ENCODE measurements at places on chromosomes 7 and 10.

DNA sequence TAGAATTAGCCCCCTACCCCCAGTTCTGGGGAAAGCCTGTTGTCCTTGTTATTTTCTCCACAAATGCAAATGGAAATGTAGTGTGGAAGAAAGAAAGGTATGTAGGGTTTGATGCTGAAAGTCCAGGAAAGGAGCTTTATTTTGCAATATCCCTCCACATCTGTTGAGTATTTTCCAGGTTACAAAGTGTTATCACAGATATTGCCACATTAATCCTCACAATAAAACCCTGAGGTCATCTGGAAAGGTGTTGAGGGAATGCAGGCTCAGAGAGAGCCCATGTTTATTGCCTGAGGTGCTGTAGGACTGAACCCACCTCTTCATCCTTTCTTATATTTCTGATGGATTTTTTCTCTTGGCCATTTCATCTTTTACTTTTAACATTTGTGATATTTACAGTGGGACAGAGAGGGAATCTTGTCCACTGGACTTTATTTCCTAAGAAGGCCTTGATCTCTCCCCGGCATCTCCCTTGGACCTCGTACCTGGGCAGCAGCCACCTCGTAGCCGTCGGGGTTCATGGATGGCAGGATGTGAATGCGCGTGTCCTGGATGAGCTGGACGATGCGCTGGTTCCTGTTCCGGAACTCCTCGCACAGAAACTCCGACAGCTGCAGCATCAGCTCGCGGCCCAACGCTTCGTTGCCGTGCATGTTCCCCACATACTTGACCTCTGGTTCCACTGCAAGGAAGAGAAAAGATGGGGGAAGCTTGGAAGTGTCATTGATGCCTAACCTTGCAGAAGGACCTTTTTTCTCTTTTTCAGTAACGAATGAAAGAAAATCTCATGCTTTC, 6.0 kb downstream of the CPN1 start:
- DNase-seq = no peak

DNA sequence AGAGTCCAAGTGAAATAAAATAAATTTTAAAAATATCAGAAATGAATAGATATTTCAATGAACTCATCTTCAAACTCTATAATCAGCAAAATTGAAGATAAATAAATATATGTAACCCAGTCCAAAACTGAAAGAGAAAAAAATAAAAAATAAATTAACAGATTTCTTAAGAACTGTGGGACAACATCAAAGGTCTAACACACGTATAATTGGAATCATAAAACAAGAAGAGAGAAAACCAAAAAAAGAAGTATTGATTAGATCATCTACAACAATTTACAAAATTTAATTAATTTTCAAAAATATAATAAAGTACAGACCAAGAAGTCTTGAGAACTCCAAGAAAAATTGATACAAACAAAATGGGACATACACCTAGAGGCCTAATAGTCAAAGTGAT, 625.8 kb upstream of the SORCS1 start:
- DNase-seq = no peak

GRCh38 chr10:44971935-44972757, 6.5 kb downstream of the DEPP1 start:
- DNase-seq = no peak

DNA sequence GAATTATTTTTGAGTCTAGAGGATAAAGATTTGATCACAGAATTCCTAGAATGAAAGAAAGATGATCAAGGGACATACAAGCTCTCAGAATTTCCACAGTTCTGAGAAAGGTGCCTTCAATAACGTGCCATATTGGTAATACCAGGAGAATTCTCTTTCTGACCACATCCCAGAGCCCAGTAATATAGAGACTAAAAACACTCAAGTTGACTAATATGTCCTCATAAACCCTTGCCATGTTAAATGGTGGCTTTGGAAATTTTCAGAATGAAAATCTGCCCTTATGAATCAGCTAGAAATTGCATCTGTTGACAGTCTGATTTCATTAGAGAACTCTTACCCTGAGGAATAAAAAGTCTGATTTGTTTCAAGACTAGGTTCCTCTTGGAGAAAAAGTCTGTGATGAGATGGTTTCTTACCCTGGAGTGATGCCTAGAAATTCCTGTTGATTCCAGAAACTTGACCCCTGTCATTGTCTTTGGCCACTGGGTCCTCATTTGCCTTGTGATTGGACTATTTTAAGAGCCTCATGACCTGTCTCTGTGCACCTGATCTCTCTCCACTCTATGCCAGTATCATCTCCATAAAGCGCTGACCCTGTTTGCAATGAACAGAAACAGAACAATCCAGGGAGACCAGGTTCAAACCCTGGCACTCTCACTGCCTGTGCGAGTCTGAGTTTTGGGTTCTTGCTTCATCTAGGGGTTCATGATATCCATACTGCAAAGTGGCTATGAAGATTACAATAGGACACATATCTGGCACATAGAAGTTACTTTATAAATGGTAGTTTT, 3.3 kb downstream of the IL2RA start:
- DNase-seq = peak; percentile 2

DNA sequence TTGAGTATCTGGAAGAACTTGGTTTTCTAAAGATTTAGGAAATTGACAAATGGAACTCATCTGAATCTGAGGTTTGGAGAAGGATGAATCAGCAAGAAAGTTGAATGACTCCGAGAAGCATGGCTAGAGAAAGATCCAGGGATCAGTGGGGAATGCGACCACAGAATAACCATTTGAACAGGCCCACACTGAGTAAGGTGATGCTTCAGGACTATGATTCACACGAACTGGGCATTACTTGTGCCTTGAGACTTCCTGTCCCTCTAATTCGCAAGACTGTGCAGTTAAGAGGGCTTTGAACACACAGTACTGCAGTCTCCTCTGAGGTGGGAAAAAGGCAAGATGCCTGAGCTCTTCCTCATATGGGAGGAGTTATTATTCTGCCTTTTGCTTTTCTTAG, 395.5 kb upstream of the POM121L12 start:
- no peak for DNase-seq

DNA sequence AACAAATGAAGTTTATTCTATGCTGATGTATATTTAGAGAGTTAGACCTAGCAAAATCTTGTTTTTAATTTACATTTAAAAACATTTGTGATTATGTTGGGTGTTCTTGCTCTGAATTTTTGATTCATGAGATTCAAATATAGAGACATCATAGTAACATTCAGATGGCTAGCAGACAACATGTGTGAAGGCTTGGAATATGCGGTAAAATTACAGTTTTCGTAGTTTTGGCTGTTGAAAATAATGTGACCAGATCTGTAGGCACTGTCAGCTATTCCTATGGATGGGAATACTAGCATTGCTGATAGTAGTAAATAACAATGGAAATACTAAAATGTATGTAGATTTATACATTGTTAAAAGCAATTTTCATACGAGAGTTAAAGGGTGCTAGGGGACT, 131.9 kb downstream of the KAT6B start:
- DNase-seq = no peak

DNA sequence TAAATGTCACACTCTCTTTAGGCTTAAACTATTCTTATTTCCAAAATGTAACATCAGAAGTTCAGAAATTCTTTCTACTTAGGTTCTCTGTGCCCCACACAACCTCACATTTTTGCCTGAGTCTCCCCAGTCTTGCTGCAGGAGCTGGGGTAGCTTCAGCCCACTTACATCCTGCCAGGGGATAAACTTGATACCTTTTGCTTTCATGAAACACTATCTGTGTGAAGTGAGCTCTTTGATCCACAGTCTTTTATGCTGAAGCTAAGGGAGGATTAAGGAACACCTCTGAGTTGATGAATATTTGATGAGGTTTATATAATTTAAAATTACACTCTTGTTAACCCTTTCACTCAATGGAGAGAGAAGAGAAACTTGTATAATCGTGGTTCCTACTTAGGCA, 341.0 kb downstream of the AUTS2 start:
- DNase-seq = no peak

DNA sequence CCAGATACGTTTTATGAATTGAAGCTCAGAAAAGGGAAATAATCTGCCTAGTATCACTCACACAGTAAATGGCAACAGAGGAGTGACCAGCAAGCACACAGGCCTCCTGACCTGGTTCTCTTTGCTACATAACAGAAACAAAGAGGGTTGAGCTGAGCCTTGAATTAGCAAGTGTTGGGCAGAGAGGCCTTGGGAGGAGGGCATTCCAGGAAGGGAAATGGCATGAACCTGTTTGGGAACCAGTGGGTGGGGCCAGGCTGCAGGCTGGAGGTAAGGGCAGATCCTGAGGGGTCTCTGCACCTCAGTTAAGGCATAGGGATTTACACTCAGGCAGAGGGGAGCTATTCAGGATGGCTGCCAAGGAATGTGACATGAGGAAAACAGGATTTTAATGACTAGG, 24.8 kb upstream of the CYCS start:
- no peak for DNase-seq

DNA sequence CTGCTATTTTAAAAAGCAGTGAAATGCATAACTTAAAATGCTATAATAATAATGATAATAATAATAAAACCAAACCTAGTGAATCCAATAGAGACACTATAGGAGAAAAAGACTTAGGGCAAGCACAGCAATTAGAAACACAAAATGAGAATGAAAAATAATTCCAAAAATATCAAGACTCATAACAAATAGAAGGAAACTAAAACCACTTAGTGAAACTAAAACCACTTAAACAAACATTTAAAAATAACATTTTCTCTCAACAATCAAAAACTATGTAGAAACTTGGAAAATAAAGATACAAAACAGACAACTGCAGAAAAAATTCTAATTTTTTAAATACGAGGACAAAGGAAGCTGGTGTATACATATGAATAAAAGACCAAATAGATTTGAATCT, 655.2 kb upstream of the NRG3 start:
- no peak for DNase-seq

DNA sequence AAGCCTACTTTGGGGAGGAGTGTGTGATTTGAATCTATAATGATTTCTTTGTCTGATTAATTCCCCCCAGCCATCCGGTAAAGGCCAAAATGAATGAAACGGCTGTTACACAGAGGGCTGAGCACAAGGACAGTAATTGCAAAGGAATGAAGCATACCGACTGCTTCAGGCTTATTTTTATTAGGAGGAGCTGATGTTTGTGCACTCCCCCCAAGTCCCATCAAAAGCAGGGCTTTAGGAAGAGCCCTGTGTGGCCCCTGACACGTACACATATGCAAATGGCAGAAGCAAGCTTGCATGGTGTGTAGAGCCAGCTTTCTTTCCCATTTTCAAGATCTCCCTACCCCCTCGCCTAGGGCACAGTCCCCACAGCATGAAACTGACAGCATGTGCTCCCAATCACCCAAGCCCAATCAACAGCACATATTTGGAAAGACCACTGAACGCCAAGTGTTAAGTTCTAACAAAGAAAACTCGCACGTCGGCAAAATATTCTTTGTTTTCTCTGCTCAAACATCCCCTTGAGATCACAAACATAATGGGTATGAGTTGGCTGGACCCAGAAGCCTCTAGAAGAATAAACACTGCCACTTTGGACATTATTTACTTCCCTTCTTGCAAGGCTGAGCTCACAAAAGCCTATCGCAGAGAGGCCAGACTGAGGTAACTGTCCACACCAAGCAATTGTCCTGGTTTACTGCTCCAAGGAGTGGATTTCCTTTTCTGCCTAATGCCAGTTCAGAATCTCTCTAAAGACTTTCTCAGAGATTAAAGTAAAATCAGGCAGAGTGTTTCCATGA, 143.0 kb downstream of the CUBN start:
- no peak for DNase-seq

- no peak for DNase-seq
Measured at GRCh38 chr10:98312822-98313221, 44.8 kb upstream of the LOXL4 start.

DNA sequence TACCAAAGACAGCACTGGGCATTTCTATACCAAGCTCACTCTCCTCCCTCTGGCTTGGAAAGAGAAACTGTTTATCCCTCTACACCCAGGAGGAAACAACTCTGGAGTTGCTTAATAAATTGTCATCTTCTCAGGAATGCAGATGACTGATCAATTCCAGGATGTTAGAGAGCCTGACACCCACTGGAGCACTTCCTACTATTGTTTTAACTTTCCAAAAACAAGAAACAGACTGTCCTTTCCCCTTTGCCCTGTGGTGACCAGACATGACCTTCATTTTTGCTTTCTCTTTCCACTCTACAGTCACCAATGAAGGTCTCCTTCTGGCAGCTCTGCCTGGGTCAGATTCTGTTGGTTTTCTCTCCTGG, 19.6 kb downstream of the GIMAP4 start:
- DNase-seq = no peak

DNA sequence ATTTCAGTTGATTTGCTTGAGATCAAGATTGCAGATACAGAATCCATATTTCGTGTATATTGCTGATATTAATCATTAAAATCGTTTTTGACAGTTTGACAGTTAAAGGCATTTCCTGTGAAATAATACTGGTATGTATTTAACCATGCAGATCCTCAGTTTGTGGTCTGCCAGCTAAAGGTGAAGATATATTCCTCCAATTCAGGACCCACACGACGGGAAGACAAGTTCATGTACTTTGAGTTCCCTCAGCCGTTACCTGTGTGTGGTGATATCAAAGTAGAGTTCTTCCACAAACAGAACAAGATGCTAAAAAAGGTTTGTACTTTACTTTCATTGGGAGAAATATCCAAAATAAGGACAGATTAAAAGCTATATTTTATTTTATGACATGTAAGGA, 94.3 kb downstream of the PTEN start:
- DNase-seq = no peak

DNA sequence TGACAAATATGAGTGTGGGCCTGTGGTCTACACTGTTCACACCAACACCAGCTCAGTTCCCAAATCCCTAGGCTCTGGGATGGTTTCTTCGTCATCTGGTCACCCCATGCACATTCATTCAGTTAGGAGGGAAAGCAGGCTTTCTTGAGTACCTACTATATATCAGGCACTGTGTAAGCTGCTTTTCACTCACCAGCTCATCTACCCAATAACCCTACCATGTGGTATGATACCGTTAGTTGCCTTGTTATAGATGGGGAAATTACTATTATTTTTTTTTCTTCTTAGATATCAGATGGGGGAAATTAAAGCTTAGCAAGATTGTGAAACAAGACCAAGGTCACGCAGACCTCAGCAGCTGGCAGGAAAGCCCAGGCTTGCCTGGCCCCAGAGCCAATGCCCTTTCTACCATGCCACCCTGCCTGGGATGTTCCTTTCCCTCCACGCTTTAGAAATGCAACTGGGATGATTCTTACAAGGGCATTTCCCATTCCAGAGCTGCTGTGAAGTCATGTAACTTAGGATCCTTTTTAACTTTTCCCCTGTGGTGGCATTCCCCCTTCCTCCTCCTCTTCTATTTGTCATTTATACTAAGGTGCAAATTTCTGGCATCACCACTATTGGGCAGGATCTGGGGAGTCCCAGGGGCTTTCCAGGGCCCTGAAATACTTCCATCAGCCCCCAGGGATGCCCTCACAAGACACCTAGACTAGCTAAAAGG, 93.1 kb upstream of the EFCAB10 start:
- DNase-seq = peak; percentile 56

DNA sequence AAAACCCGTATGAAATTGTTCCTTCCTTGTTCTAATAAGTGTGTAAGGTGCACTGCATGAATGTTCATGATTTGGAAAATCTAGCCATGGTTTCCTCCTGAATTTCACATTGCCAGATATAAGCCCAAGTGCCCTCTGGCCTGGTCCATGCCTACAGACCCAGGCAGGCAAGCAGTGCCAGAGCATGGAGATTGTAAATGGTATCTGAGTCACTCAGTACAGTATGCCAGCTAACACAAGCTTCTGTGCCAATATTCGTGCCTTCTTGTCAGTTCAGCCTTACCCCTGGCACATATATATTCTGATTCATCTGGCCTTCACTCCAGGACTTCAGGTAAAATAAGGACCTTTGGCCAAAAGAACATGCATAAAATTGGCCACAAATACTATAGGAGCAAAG, 38.4 kb upstream of the PDE1C start:
- no peak for DNase-seq

- DNase-seq = no peak
Measured at GRCh38 chr7:18191862-18192625, 164.4 kb upstream of the PRPS1L1 start.

- no peak for DNase-seq
Measured at GRCh38 chr10:87685832-87686574, 26.3 kb downstream of the PAPSS2 start.
